OCI-M1 (cell line): ENCODE measurements at places on chromosomes 16 and 17.

DNA sequence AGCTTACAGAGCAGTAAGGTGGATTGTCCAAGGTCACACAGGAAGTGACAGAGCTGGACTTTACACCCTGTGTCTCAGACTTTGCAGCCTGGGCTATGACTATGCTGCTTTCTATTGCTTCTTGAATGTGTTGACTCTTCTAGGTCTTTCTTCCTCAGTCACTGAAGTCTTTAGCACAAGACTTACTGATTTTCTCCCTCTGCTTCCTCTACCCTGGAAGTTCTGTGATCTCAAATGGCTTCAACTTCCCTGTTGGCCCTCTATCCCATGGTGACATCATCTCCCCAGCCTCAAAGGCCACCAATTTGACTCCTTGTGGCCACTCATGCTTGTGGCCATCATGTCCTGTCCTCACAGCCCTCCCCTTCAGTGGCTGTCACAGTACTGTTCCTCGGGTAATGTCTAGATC is 181.3 kb downstream of the HS3ST3A1 start:
- DNase-seq: peak; percentile 74

DNA sequence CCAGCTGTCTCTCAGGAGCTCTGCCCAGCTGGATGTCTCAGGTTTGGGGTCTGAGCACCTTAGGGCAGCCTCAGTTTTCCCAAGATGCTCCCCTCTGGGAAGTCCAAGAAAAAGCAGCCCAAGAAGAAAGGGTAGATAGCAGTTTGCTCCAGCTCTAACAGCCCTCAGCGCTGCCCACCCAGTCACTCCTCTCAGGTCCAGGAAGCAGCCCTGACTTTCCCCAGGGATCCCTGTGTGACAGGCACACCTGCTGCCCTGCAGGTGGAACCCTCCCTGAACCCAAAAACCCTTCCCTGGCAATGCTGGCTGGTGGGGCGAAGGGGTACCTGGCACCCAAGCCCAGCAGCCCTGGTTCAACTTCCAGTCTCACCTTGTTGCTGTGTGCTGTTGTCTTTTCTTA is 48.1 kb downstream of the BEAN1 start:
- no peak for DNase-seq

- no peak for DNase-seq
Measured at GRCh38 chr17:58875261-58875660, 119.6 kb downstream of the PPM1E start.

DNA sequence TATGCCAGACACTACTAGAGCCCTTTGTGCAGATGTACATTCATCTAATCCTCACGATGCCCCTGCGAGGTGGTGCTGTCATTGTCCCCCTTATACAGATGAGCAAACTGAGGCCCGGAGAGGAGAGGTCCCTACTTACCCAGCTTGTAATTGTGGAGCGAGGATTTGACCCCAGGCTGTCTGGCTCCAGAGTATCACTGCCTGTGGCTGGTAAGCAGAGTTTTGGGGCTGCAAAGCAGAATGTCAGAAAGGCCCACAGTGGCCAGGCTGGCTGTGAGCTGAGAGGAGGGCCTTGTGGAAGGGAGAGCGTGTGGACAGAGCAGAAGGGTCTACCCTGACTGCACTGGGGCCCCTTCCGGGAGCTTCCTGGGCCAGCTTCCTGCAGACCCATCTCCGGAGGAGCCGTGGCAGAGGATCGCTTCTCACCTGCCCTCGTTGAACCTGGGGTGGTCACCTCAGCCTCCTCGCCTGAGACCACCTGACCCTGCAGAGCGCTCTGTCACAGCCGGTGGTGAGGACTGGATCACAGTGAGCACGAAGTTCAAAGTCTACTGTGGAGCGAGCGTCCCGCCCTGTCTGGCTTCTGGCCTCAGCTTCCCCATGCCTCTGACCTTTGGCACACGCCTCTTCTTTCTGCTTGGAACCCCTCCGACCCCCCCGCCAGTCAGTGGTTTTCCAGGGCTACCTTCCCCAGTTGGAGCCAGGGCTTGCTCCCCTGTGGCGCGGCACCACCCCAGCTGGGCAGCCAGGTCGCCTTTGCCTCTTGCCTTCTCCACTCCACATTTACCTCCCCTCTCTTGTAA is 12.1 kb downstream of the CMIP start:
- DNase-seq: no peak

- DNase-seq: no peak
Measured at GRCh38 chr16:84667600-84668309, 19.4 kb downstream of the KLHL36 start.

GRCh38 chr17:41524261-41524660 is 3.8 kb downstream of the KRT19 start:
- no peak for DNase-seq

DNA sequence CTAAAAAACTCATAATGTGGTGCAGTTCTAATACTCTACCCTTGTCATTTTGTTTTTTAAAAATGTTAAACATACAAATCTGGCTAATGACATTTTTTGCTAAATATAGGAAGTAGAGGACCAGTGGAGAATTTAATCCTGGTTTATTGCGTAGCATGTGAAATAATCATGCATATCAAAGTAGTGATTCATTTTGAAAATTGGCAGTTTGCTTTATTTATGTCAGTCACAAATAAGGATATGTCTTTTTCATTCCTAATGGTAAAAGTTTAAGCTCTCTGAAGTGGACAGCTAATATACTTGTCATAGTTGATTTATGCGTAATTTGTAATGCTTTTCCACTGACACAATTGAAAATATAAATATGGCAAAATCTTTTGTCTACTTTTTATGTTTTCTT is 224.2 kb downstream of the BCAS3 start:
- DNase-seq: no peak

DNA sequence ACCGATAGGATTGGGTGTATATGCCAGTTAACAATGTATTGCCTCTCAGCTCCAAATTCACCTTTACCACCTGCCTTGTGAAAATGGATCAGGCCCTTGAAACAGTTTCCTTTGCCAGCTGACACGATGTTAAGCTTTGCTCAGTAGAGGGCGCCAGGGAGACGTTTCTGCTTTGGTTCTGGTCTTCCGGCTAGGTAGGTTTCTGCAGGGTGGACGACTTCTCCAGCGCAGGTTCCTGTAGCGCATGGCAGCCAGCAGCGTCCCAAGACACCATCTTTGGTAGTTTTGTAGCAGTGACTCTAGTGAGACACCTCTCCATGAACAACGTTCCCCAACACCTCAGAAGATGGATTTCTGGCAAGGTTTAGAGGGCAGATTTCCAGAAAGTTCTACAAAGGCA is 24.0 kb downstream of the SYCE1L start:
- DNase-seq: peak; percentile 34

DNA sequence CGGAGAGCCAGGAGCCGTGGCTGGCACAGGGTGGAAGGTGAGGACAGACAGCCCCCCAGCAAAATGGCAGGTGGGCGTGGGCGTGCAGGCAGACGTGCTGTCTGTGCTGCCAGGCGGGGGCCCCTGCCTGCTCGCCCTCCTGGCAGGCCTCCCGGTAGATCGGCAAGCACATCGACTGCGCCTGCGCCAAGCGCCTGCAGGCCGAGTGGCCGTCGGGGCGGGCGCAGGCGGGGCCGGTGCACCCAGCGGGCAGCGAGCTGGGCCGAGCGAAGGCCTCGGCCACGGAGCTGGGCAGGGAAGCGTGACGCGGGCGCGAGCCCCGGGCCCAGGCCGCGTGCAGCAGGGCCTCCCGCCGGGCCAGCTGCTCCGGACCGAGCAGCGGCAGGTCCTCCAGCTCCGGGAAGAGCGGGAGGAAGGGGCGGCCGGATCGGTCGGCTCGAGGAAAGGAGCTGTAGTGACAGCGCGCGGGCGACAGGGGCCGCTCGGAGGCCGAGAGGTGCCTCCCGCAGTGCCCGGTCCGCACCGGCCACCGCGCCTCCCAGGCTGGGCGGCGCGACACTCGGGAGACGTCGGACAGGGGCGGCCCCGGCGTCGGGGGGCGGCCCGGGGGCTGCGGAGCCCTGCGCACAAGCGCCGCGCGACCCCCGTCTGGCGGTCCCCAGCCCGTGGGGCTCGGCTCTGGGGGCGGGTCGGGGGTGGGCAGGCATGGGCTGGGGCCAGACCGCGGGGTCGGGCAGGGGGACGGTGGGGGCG is 16.9 kb downstream of the GRIN2C start:
- peak; percentile 59 for DNase-seq

DNA sequence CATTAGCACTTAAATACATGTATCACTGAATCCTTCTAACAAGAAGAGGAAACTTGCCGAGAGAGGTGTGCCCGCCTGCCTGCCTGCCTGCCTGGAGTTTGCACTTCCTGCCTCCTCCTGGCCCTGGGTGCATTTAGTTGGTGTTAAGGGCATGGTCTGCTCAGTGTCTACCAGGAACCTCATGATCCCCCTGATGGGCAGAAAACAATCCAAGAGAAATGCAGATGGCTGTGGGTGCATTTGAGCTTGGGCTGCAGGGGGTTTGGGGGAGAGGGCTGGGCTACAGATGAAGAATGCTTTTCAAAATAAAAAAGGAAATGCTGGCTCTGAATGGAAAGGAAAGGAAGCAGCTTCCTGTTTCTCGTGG is 10.1 kb downstream of the KSR1 start:
- no peak for DNase-seq

- no peak for DNase-seq
Measured at GRCh38 chr17:63826468-63827001, 696 bp upstream of the PSMC5 start.

DNA sequence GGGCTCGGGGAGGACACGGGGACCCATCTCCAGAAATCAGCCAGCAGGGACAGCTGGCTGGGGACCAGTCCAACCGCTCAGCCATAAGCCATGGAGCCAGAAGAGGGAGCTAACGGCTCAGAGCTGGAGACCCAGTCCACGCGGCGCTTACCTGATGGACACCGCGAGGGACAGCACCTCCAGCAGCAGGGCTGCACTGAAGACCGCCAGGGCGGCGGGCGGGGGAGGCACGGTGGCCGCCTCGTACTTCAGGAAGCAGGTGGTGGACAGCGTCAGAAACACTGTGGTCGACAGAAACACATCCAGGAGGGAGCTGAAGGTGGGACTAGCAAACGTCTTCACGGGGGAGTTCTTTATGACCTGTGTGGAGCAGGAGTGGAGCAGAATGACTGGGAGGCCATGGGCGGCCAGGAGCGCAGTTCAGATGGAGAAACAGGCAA is 102.6 kb upstream of the CREBBP start:
- DNase-seq: peak; percentile 66

- no peak for DNase-seq
Measured at GRCh38 chr17:4234401-4234800, 29.4 kb downstream of the ANKFY1 start.

GRCh38 chr17:82388922-82389283 is 17.3 kb downstream of the UTS2R start:
- DNase-seq: no peak

DNA sequence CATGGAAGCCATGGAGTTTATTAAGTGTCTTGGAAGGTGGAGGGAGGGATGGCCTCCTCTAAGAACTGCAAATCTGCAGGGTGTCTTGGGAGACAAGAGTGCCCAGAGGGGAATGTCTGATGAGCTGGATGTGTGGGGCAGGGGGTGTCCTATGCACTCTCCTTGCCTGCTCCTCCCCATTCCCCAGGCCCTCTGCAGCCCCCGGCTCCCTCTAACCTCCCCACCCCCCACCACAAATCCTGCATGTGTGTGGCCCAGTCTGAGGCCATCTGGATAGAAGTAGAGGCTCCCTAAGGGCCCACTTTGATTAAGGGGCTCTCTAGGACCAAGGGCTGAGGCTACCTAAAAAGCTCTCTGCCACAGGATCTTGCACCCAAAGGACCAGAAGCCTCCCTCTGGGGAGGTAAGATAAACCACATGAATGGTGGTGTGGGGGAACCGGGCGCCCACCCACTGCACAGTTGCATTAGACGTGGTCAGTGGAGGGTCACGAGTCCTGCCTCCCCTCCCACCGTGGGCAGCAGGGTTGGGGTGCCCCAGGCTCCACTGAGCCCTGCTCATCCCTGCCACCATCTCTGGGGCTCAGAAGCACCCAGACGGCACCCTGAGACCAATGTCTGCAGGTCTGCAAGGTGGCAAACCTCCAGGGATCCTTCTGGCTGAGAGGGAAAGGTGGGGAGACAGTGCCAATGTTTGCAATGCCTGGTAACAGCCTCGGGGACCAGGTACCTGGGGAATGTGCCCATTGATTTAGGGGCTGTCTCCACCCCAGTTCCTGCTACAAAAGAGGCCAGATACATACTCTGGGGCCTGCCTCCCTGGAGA is 618 bp downstream of the AANAT start:
- DNase-seq: no peak

DNA sequence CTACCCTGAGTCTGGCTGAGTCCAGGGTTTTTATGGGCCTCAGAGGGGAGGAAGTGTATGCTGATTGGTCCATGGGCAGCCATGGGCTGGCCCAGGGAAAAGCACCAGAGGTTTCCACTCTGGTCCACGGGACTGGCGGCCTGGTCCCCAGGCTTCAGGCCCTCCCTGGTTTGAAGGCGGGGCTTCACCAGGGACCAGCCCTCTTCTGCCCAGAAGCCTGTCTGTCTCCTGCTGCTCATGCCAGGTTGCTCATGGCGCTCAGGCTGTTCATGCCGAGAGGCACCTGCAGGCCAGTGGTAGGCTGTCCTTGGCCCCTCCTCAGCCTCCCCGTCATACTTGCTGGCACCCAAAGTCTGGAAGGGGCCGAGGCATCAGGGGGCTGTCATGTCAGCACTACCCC is 45.0 kb upstream of the CLEC19A start:
- DNase-seq: no peak

DNA sequence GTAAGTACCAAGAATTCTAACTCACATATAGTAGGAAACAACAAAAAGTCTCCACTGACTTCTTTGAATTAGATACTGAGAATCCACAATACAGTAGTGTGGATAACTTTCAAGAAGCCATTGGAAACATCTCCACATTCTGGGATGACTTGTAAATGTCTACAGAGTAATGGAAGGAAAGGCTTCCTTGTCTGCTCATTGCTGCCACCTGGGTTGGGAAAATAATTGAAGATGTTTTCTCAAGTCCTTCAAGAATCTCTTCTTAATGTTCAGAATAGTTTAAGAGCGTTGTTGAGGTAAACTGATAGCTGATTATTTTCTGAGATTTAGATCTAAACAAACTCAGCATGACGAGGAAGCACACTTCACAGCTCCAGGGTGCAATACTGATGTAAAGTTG is 14.0 kb downstream of the CPSF4L start:
- DNase-seq: peak; percentile 9

DNA sequence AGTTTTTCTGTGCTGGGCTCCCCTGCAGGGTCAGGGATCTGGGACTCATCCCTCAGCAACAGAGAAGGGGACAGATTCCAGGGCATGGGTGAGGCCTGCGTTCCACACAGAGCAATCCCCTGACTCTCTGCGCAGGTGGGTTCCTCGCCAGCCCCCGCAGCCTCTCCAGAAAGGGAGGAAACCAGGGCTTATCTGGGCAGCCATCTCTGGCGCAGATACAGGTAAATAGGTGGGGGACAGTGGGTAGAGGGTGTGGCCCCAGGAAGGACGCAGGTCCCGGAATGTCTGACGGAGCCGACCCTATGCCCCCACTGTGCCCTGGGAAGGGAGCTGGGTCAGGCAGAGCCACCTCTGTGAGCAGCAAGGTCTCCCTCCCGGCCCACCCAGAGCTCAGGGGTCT is 23.2 kb downstream of the PIEZO1 start:
- DNase-seq: no peak

DNA sequence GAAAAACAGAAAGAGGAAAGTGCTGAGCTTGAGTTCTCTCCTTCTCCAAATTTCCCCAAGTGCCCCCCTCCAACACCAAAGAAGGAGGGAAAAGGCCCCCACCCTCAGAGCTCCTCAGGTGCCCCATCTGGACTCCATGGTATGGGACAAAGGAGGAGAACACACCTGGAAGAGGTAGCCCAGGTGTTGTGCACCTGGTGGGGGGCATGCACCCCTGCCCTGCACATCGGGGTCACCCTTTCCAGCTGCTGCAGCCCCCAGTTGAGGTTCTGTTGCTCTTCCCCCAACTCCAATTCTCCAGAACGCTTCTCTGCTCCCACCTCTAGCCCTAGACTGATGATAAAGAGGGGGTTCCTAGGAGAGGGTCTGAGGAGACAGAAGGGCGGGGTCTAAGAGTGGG is 3.0 kb upstream of the COL1A1 start:
- no peak for DNase-seq

- DNase-seq: no peak
Measured at GRCh38 chr16:55272744-55273143, 51.3 kb upstream of the IRX6 start.
